ENCODE measurements at places on chromosomes 11 and 22.

GRCh38 chr11:133154076-133154475 is 378.2 kb downstream of the OPCML start:
- no peak for DNase-seq

DNA sequence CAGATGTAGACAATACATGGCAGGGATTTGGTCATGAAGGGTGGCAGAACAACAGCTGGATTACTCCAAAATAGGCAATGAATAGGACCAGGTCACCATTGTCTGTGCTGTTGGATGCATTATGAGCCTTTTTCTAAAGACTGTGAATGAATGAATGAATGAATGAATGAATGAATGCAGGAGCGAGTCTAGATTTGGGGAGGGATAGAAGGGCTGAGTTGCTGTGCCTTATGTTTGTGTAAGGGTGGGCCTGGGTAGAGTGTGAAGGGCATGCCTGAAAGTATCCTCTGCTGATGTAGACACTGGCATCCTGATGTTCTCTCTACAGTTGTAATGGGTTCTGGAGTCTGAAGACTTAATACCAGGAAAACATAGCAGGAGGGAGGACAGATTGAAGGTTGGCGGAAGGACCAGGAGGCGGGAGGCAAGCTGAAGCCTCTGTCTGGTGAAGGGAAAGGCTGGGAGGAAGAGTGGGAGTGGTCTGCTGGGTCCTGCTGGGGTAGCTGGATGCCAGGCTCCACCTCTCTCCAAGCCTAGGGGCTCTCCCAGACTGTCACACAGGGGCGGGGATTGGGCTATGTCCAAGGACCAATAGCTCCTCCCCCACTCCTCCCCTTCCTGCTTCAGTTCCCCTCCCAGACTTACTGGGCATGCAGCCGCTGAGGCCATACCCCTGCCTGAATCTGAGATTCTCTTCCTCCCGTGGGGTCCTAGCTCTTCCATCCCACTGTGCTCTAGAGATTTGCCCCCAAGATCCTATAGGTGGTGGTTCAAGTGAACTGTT is 4.8 kb downstream of the TRIM3 start:
- peak; percentile 68 for DNase-seq

DNA sequence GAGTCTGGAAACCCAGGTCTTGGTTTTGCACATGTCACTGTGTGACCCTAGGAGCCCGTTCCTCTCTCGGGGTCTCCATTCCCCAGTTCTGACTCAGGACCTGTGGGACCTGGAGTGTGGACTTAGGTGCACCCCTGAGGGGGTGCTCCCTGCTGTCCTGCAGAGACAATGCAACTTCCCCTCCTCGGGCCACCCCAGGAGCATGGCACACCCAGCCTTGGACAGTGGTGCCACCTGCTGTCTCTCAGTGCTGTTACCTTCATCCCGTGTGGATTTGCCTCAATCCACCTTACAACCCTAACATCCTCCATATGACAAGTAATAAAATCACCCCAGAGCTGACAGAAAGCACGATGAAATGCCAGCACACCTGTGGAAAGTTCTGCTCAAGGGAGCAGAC is 27.5 kb upstream of the CRYBB3 start:
- no peak for DNase-seq

DNA sequence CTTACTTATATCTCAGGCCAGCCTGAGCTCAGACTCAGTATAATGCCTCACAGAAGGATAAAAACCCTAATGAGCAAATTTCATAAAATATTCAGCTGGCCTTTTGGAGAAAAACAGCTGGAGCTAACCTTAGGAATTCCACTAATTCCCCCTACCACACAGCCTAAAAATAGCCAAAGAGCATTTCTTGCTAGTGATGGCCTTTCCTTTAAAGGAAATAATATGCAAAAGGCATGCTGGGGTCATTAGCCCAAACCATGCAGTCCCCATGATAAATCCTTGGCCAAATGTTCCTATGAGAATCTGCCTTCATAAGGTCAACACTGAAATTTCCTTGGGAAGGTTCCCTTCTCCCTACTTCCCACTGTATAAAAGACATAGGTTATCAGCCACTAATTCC is 38.2 kb downstream of the SYTL2 start:
- no peak for DNase-seq

GRCh38 chr22:39383841-39384625 is 15.5 kb upstream of the TAB1 start:
- no peak for DNase-seq

- DNase-seq: no peak
These were observed 141.0 kb downstream of the SOX6 start for GRCh38 chr11:16215352-16215751.

- no peak for DNase-seq
These were observed 10.9 kb upstream of the GRK2 start for GRCh38 chr11:67255353-67255752.

DNA sequence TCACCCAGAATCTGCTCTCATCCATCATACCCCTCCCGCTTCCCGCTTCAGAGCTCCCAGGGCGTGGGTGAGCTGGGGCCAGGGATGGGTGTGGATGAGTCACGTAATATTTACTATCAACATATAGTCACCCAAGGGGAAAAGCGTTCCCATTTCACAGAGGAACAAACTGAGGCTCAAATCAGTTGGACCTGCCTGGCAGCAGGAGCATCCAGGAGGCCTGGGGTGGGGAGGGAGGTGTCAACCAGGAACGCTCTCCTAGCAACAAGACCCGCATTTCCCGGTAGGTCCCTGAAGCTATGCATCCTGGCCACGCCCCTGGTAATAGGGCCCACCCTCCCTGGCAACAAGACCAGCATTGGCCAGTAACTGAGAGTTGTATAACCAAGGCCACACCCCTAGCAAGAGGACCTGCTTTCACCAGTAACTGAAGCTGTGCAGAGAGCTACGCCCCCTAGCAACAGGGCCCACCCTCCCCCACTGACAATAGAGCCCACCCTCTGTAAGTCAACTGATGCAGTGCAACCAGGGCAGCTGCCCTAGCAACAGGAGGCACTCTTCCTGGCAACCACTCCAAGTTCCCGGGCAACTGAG is 32.7 kb upstream of the TXNRD2 start:
- no peak for DNase-seq

- DNase-seq: no peak
These were observed 35.2 kb downstream of the LRRC10B start for GRCh38 chr11:61543606-61544306.

GRCh38 chr11:59174664-59175033 is 2.7 kb downstream of the DTX4 start:
- DNase-seq: no peak

- DNase-seq: no peak
These were observed 151.8 kb downstream of the NAV2 start for GRCh38 chr11:19864141-19865140.

- no peak for DNase-seq
These were observed 1162.2 kb downstream of the BRD1 start for GRCh38 chr22:48665311-48665995.

DNA sequence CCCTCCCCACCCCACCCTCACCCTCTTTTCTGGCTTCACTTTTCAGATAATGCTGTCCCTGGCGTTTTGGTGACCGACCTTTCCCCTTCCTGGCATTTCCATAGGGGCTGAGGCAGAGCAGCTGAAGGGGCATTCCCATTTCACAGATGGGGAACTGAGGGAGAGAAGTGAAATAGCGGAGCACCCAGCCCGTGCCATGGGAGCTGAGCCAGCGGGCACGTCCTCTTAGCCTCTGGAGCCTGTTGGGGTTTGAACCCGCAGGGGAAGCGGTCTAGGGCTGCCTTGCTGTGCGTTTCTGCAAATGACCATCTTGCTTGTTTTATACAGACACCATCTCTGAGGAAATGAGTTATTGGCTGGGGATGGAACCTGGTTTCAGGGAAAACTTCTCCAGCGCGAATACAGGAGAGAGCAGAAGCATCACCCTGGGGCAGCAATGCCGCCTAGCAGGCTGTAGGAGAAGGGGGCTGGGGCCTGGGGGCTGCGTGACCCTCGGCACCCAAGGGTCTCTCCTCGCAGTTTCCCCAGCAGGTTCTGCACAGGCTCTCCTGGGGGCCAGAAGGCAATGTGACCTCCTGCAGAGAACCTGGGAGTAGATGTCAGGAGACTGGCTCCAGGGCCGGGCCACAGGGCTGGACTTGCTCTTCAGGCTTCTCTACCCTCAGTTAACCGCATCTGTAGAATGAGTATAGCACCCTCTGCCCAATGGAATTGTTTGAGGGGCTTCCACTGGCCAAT is 1.5 kb downstream of the PTPRJ start:
- DNase-seq: no peak

- no peak for DNase-seq
These were observed 23.5 kb downstream of the TUG1 start for GRCh38 chr22:30992565-30992964.

DNA sequence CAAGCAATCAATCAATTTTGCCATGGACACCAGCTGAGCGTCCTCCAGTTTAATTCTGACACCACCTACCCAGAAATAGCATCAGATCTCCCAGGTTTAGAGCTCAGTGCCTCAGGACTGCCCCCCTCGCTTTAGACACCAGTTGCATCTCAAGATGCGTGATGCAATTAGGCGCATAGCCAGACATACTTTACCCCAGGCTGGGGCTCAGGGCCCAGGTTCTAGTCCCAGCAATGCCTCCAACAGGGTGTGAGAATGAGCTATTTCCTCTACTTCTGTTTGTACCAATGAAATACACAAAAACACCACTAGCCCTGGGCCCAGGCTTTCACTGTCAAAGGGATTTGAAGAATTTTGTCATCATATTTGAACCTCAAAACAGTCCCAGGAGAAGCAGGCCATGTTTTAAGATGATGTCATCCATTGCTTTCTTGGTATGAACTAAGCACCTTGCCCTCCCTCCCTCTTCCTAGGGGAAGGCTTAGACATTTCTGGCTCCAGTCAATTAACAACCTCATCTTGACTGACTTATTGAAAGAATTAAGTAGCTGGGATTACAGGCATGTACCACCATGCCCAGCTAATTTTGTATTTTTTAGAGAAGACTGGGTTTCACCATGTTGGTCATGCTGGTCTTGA is 61.5 kb upstream of the INCENP start:
- DNase-seq: no peak

GRCh38 chr11:78187366-78188285 is 800 bp downstream of the KCTD21 start:
- DNase-seq: no peak

DNA sequence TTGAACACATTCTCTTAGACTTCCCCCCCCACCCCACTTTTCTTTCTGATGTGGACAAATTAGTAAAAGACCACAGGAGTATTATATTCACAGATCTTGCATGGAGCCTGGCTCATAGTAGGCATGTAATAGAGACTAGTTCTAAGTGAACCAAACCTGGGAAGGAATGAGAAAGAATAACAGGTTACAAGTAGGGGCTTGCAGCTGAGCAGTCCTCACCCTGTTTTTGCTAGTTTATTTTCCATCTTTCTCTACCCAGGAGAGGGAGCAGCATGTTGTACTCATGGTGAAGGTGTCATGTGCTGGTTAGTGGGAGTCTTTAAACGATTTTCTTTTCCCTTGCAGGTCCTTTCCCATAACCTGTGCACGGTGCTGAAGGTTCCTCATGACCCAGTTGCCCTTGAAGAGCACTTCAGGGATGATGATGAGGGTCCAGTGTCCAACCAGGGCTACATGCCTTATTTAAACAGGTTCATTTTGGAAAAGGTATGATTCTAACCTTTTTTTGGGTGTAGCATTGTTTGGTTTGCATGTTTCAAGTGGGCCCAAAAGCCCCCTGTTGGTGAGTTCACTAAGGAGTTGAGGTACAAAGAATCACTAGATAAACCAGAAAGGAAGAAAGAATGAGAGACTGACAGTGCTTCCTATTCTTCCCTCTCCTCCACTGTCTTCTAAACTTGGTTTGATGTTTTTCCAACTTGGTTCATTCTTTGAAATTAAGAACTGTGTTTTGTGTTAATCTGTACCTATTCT is 30.1 kb downstream of the SWAP70 start:
- DNase-seq: no peak

DNA sequence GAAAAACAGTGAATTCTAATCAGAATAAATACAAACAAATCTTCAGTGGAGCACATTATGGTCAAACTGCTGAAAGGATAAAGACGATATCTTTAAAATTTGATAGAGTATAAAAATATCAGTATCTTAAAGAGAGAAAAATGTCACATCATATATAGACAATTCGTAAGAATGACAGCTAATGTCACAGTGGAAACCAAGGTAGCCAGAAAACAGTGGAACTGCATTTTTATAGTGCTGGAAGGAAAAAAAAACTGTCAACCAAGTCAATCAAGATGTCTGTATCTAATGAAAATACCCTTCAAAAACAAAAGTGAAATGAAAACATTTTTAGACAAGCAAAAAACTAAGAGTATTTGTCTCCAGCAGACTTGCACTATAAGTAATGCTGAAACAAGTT is 73.4 kb upstream of the HMGXB4 start:
- no peak for DNase-seq

DNA sequence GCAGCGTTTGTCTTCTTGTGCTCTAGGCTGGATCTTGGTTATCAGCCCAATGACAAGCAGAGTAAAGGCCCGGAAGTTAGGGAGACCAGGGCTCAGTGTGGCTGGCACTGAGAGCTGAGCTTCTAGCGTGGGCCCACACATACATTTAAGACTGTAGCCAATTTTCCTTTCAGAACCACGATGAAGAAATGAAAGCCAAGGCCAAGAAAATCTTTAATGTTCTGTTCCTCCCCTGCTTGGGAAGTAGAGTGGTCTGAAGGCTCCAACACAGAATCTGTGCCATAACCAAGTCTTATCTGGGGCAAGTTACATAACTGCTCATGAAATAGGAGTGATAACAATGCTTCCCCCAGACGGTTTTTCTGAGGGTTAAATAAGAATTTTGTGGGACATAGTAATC is 4.7 kb upstream of the ST3GAL4 start:
- no peak for DNase-seq

DNA sequence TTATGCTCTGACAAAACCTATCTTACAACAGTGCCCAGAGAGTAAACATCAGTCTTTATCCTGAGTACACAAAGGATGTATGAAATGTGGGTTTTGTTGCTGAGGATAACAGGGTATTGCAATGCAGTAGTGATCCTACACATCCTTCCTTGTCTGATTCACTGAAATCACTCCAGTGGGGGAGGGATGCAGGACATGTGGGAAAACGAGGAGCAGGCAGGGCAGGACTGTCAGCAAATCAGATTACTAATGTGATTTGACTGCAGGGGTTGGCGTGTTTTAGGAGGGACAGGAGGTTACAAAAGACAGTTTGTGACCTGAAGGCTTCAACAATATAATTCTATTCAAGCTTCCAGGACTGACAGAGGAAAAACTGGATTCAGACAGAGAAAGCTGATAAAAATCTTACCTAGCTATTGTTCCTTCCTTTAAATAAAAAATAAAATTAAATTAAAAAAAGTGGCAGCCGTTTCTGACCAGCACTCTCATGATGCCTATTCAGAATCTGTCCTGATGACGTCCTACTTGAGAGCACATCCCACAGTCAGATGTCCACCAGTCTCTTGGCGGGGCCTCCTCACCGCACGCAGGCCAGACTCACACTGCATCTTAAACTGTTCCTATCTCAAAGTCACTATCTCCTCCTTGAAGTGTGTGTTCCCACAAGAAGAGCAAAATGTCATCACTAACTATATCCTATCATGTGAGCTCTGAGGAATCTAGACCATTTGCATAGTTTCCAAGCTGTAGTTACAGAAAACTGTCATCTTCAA is 50.6 kb upstream of the MN1 start:
- DNase-seq: no peak

DNA sequence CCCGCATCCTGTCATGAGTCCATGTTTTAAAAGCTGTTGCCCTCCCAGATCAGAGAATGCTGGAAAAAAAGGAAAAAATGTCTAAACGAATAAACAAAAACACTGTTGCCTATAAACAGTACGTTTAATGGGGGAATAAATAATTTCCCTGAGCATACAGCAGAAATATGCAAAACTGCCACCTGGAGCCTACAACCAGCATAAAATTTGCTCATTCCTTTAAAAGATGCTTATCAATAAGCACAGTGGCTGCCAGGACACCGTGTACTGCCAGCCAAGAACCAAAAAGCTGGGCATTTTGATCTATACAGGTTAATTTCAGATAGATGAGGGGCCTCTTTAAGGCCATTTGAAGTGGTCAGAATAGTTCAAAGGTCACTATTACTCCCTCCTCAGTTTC is 5.7 kb upstream of the CPT1A start:
- DNase-seq: no peak
